ENCODE measurements at places on chromosomes 3 and 15.

DNA sequence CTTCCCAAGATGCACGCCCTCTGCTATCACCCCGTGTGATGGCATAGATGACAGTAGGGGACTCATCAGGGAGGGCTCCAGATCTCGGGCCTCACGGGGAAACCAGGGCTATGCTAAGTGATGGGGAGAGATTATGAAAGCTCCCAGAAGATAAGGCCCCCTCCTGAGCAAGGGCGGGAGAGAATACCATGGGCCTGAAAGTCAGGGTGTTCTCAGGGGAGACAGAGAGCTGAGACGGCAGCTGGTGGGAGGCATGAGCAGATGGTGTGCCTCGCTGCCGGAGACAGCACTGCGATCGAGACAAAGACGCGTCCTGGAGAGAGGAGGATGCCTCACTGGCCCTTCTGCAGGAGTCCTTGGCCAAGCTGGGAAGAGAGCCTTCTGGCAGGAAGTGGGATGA lies 106.5 kb upstream of the ADPGK start:
- no peak for DNase-seq

GRCh38 chr3:36418296-36418695 lies 38.0 kb downstream of the STAC start:
- DNase-seq: no peak

DNA sequence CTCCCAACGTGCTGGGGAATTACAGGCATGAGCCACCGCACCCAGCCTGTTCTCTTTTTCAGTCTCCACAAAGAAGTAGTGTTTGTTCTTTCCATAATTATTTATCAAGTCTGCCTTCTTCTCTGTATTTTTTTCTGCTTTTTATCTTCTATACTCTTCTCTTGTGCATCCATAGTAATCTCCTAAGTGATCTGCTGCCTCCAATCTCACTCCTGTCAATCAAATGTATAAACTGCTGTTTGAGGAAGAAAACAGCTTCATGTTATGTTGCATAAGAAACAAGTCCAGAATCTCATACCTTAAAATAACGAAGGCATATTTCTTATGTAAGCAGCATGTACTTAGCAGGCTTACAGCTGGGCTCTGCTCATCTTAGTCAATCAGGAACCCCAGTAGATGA lies 801.6 kb upstream of the NR2F2 start:
- no peak for DNase-seq

- no peak for DNase-seq
Measured at GRCh38 chr3:185949515-185949914, 11.7 kb upstream of the TRA2B start.

- peak; percentile 7 for DNase-seq
Measured at GRCh38 chr3:140972833-140973232, 31.2 kb downstream of the SLC25A36 start.

GRCh38 chr3:39138804-39139415 lies 14.5 kb downstream of the CSRNP1 start:
- peak; percentile 16 for DNase-seq

GRCh38 chr3:181719991-181720680 lies 8.4 kb downstream of the SOX2 start:
- DNase-seq: no peak
